Naive B cell (primary cell): ENCODE measurements at places on chromosomes 6 and 20. TPM values are rescaled to one million over a fixed set of nuclear protein-coding genes. Genes with fewer than 3 reads are reported as not detected.

DNA sequence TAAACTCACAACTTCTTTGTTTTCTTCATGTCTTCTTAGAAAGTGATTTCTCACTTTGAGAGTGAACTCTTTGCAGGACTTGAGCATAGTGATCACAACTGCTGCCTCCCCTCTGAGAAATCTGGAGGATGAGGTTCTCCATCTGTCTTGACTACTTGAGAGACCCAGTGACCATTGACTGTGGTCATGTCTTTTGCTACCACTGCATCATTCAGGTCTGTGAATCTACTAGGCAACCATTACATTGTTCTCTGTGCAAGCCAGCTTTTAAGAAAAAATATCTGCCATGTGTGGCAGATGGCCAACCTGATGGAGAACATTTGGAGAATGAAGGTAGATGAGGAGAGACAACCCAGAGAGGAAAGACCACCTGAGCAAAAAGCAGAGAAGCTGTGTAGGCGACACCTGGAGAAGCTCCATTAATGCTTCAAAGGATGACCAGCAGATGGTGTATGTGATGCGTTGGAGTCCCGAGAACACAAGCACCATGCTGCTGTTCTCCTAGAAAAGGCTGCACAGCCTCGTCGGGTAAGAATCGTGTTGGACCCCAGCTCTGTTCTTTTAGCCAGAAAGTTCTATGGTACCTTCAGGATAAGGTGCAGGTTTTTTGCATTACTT is 25.1 kb upstream of the TRIM26 start:
- H3K4me1 ChIP-seq: no peaks in the 10 kb centered on the region
- DNase-seq: no peak
- H3K4me3 ChIP-seq: no peak overlapping the region
- H3K27me3 ChIP-seq: peaks cover 60% of the 10 kb centered on the region
- H3K27ac ChIP-seq: no peak overlapping the region

DNA sequence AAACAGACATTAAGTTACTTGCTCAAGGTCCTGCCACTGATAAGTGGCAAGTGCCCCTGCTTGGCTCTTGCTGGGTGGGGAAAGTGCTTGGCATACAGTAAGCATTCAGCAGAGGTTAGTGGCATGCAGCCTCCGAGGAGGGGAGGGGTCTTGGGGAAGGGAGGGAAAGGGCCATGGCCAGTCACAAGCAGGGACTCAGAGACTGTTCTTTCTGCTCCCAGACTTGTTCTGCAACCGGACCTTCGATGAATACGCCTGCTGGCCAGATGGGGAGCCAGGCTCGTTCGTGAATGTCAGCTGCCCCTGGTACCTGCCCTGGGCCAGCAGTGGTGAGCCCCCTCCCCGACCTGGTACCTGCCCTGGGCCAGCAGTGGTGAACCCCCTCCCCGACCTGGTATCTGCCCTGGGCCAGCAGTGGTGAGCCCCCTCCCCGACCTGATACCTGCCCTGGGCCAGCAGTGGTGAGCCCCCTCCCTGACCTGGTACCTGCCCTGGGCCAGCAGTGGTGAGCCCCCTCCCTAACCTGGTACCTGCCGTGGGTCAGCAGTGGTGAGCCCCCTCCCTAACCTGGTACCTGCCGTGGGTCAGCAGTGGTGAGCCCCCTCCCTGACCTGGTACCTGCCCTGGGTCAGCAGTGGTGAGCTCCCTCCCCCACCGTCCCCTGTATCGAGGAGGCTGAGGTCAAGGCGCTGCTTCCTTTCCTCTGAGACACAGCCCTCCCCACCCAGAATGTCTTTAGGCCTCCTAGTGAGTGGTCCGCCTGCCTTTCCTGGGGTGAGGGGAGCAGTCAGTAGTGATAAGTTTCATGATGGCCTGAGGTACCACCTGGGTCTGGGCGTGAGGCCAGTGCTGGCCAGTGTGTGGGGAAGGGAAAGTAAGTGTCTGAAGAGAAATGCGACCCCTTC is 8.9 kb downstream of the GLP1R start:
- peaks cover 25% of the 10 kb centered on the region for H3K27me3 ChIP-seq
- no peak overlapping the region for H3K4me3 ChIP-seq
- no peaks in the 10 kb centered on the region for H3K36me3 ChIP-seq
- DNase-seq: no peak

DEFB114 gene
- polyA plus RNA-seq: not detected

GRCh38 chr6:6293317-6293716 is 27.1 kb downstream of the F13A1 start:
- H3K4me3 ChIP-seq: no peak overlapping the region
- DNase-seq: no peak
- no peaks in the 10 kb centered on the region for H3K4me1 ChIP-seq
- H3K36me3 ChIP-seq: no peaks in the 10 kb centered on the region
- H3K27me3 ChIP-seq: peaks cover 10% of the 10 kb centered on the region

DNA sequence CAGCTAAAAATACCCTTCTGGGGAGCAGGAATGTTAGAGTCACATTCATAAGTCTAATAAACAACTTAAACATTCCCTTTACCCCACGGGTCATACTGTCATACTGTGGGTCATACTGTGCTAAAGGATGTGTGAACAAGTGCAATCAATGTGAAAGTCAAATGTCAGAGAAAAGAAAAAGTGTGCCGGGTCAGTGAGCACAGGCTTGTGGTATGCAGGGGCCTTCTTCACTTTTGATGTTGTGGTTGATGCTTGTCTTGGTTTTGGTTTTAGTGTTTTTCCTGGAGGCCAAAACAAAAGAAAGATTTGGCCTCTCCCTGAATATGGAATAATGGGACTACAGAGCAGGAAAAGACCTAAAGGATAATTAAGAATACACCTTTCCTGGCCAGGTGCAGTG is 267.9 kb upstream of the PLN start:
- no peak for DNase-seq
- no peaks in the 10 kb centered on the region for H3K4me1 ChIP-seq
- peaks cover 7% of the 10 kb centered on the region for H3K27me3 ChIP-seq
- no peak overlapping the region for H3K27ac ChIP-seq
- no peak overlapping the region for H3K4me3 ChIP-seq
